ENCODE measurements at places on chromosomes 7 and 10.
A peak's percentile ranks its signal among the peaks of the same experiment; 100 is the strongest.

GRCh38 chr10:35004651-35005050 lies 85.5 kb downstream of the CUL2 start:
- peaks cover 2% of the 10 kb centered on the region for H3K4me1 ChIP-seq
- H3K27me3 ChIP-seq = no peaks in the 10 kb centered on the region
- no peak overlapping the region for H3K27ac ChIP-seq
- peaks cover 2% of the 10 kb centered on the region for H3K36me3 ChIP-seq
- DNase-seq = no peak
- H3K4me3 ChIP-seq = no peak overlapping the region

DNA sequence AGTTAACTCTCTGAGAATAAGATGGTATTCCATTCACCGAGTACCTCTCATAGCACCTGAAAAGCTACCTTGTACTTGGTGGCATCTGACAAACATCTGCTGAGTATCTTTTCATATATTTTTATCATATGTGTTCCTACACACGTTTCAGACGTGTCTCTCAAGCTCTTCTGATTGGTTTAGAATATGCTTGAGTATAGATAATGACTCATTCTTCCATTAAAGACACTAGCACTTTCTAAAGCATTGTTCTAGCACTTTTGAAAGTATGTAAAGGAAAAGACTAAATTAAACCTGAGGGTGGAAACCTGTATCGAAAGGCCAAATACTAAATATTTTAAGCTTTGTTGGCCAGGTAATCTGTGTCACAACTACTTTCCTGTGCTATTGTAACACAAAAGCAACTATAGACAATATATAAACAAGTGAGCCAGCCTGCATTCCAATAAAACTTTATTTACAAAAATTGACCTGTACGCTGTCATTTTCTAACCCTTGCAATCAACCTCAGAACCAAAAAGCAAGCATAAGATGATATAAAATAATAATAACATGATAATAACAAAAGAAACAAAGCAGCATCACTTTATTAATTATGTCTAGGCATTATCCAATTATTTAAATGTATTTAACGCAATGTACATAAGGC lies 95.3 kb downstream of the DGKI start:
- H3K4me1 ChIP-seq = no peaks in the 10 kb centered on the region
- no peak overlapping the region for H3K4me3 ChIP-seq
- H3K36me3 ChIP-seq = no peaks in the 10 kb centered on the region
- H3K27me3 ChIP-seq = peaks cover 3% of the 10 kb centered on the region
- DNase-seq = no peak
- no peak overlapping the region for H3K27ac ChIP-seq

DNA sequence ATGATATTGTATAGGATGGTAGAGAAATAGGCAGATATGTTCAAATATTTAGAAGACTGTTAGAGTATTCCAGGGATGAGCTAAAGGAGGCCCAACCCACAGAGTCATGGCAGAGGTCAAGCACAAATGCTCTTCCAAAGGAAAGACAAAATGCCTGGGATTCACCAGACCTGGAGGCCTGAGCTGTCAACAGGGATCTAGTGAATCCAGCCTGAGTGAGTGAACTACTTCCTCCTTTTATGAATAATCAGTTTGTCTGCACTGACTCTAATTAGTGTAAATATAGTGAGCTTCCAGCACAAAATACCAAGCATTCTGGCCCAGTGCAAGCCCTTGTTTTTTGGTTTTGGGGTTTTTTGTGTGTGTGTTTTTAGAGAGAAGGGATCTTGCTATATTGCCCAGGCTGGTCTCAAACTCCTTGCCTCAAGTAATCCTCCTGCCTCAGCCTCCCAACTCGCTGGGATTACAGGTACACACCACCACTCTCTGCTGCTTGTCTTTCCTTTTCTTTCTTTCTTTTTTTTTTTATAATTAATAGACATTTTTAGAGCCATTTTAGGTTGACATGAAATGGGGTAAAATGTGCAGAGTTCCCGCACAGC lies 244.4 kb downstream of the SKIDA1 start:
- no peak for DNase-seq
- H3K27ac ChIP-seq = no peak overlapping the region
- no peak overlapping the region for H3K4me3 ChIP-seq

GRCh38 chr7:50662996-50663395 lies 97.8 kb upstream of the DDC start:
- H3K4me1 ChIP-seq = peaks cover 60% of the 10 kb centered on the region
- H3K36me3 ChIP-seq = peaks cover 2% of the 10 kb centered on the region
- H3K4me3 ChIP-seq = peak overlapping the region; percentile 86
- H3K27me3 ChIP-seq = peaks cover 2% of the 10 kb centered on the region

Data from T-helper 2 cell treated with Interferon-gamma antibody and Interleukin-4, amounts not matched to agents 5 μg/mL and 100 μg/mL, for 36 hours (primary cell).